ENCODE measurements at places on chromosomes 4 and X. TPM values are rescaled to one million over a fixed set of nuclear protein-coding genes. Genes with fewer than 3 reads are reported as not detected.

KLHL34 gene
- total RNA-seq = 0.77 TPM

CACNA1F gene
- total RNA-seq = 1.1 TPM

FAM9C gene
- not detected for total RNA-seq

WDR13 gene
- total RNA-seq = 38.6 TPM

MANBA gene
- 16.3 TPM for total RNA-seq

CITED1 gene
- total RNA-seq = not detected

VAMP7 gene
- total RNA-seq = 30.7 TPM

Data from activated CD8-positive, alpha-beta T cell treated with anti-CD3 and anti-CD28 coated beads for 36 hours (primary cell).